ENCODE measurements at places on chromosomes 6 and 20.

DNA sequence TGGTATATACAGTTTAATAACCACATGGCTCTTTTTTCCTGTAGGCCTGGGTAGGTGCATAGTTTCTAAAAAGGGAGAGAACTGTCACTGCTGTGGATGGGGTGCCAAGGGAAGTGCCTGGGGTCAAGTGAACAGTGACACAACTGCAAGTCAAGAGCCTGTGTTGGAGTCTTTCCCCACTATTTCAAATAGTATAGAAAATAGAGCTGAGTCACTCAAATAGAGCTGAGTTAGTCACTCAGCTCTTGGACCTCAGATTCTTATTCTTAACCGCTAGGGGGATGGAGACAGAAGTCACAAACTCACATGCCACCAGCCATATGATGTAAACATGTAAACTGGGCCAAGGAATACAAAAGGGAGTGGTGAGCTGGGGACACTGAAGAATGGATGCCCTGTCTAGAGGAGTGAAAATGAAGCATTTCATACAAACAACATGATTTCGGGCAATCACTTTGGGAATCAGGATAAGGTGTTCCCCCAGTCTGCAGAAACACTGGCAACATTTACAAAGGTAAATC lies 2.1 kb downstream of the NQO2 start:
- H3K4me3 ChIP-seq, result no peak overlapping the region
- no peaks in the 10 kb centered on the region for H3K27me3 ChIP-seq
- H3K4me1 ChIP-seq, result peaks cover 23% of the 10 kb centered on the region
- no peaks in the 10 kb centered on the region for H3K36me3 ChIP-seq
- DNase-seq, result peak; percentile 53

GRCh38 chr20:31913431-31914157 lies 38.3 kb downstream of the PDRG1 start:
- H3K27ac ChIP-seq, result no peak overlapping the region
- H3K36me3 ChIP-seq, result no peaks in the 10 kb centered on the region
- peaks cover 6% of the 10 kb centered on the region for H3K27me3 ChIP-seq

DNA sequence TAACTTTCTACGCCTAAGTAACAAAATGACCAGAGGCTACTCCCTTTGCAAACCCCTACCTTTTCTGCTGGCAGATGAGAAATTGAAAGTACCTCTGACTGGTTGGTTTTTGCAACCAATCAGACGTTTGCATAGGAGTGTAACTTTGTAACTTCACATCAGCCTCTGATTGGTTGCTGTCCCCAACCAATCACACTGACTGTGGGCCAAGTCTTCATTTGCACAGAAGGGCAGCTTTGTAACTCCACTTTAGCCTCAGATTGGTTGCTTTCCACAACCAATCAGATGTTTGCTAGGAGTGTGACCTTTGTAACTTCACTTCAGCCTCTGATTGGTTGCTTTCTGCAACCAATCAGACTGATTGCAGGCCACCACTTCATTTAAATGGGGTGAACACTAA lies 89.1 kb downstream of the ME1 start:
- no peaks in the 10 kb centered on the region for H3K36me3 ChIP-seq
- H3K4me3 ChIP-seq, result no peak overlapping the region
- H3K27ac ChIP-seq, result no peak overlapping the region
- no peaks in the 10 kb centered on the region for H3K4me1 ChIP-seq

- H3K4me1 ChIP-seq, result no peaks in the 10 kb centered on the region
- no peaks in the 10 kb centered on the region for H3K36me3 ChIP-seq
- peaks cover 5% of the 10 kb centered on the region for H3K27me3 ChIP-seq
- no peak overlapping the region for H3K27ac ChIP-seq
These were observed 4.0 kb upstream of the FRMD1 start for GRCh38 chr6:168082860-168083513.

DNA sequence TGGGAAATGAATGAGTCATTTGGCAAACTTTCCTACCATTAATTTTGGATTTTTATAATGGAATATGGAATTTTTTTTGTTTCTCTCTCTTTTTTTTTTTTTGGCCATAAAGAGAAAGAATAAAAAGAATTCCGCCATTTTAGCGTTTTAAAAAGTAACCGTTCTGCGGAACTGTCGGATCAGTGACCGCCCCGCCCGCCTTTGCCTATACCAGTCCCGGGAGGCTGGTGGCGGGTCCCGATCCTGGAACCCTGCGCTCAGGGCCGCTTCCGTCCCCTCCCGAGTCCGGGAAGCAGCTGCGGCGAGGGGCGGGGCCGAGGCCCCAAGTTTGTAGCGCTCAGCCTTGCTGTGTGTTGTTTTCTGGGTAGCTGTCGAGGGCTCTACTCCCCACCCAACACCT lies 609 bp downstream of the L3MBTL1 start:
- no peak for DNase-seq
- H3K27ac ChIP-seq, result no peak overlapping the region
- H3K27me3 ChIP-seq, result peaks cover 22% of the 10 kb centered on the region
- H3K4me3 ChIP-seq, result peak overlapping the region; percentile 63
- H3K36me3 ChIP-seq, result no peaks in the 10 kb centered on the region

- no peaks in the 10 kb centered on the region for H3K27me3 ChIP-seq
- H3K27ac ChIP-seq, result no peak overlapping the region
- no peak overlapping the region for H3K4me3 ChIP-seq
- H3K4me1 ChIP-seq, result no peaks in the 10 kb centered on the region
- peak; percentile 4 for DNase-seq
These were observed 32.9 kb upstream of the LGSN start for GRCh38 chr6:63352544-63353285.

- no peaks in the 10 kb centered on the region for H3K27me3 ChIP-seq
- no peak for DNase-seq
- no peak overlapping the region for H3K27ac ChIP-seq
- no peak overlapping the region for H3K4me3 ChIP-seq
- H3K4me1 ChIP-seq, result no peaks in the 10 kb centered on the region
- no peaks in the 10 kb centered on the region for H3K36me3 ChIP-seq
These were observed 34.8 kb upstream of the PLCB1 start for GRCh38 chr20:8097307-8097706.

DNA sequence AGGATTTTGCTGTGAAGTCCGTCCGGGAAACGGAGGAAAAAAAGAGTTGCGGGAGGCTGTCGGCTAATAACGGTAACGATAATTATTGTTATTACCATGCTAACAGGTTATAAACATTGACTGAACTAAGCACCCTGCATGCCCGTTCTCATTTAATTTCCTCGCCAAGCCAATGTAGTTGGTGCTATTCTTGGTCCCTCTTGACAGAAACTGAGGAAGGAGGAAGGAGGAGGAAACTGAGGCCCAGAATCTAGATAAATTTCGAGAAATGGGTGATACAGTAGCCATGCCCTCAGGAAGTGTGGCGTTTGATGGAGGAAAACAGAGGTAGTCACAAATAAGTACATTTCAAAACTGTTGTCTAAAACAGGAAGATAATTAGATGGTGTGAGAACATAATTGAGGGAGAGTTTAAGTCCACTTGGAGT lies 474 bp downstream of the TPX2 start:
- H3K27me3 ChIP-seq, result no peaks in the 10 kb centered on the region
- peaks cover 11% of the 10 kb centered on the region for H3K4me1 ChIP-seq
- peak overlapping the region; percentile 98 for H3K4me3 ChIP-seq
- no peaks in the 10 kb centered on the region for H3K36me3 ChIP-seq
- no peak for DNase-seq

DNA sequence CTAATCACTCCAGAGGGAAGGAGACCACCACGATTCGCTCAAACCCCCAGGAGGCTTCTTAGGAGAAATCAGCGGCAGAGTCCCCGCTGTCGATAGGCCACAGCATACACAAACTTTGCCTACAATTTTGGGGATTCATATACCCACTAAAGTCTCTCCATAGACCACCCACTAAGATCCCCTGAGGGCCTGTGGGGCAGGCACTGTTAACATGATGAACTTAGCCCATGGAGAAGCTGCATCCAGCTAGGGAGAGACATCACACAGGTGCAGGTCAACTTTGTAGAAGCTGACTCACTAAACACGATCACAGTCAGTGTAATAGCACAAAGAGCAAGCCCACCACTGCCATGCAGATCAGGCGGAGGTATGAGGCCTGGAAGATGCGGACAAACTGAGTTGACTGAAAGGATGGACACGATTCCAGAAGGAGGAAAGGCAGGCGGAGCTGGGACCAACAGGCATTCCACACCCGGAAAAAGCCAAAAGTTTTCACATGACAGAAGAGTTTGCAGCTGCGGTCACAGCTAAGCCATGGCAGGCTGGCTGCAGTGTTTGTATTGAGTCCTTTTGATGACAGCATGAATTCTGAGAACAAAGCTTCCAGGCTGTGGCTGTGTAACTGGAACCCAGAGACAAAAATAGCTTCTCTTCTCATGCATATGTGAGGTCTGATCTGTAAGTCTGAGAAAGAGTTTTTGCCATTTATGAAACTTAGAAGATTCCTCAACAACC lies 75.7 kb upstream of the QKI start:
- DNase-seq, result peak; percentile 94
- peaks cover 16% of the 10 kb centered on the region for H3K4me1 ChIP-seq
- H3K36me3 ChIP-seq, result no peaks in the 10 kb centered on the region
- no peak overlapping the region for H3K4me3 ChIP-seq
- peak overlapping the region; percentile 64 for H3K27ac ChIP-seq

- peaks cover 5% of the 10 kb centered on the region for H3K4me1 ChIP-seq
- no peak overlapping the region for H3K27ac ChIP-seq
- no peak overlapping the region for H3K4me3 ChIP-seq
These were observed 100.0 kb upstream of the RIPOR2 start for GRCh38 chr6:25035512-25036435.

DNA sequence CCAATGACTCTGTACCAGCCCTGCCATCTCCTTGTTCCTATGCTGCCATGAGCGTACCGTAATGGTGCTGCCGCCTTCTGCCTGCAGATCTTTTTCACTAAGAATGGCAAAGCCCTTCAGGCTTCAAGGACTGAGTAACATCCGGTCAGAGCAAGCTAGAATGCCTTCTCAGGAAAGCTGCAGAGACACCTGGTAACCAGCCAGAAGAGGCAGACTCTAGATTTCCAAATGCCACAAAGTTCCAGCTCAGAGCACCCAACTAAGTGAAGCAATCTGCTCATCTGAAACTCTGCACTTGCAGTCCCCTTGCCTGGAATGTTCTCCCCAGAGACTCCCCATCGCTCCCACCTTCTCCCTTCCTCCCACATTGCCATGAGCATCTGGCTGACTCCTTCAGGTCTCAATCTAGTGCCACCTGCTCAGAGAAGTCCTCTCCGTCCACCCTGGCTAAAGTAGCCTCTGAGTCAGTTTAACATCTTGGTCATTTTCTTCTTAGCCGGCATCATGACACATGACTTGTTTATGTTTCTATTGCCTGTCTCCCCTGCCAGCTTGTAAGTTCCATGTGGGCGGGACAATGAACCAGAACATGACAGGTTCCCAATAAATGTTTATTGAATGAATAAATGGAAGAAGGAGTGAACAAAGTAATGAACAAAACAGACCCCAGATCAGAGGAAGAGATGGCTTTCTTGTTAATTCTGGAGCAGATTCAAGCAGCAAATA lies 6.9 kb upstream of the OCSTAMP start:
- no peak for DNase-seq
- H3K27me3 ChIP-seq, result no peaks in the 10 kb centered on the region

DNA sequence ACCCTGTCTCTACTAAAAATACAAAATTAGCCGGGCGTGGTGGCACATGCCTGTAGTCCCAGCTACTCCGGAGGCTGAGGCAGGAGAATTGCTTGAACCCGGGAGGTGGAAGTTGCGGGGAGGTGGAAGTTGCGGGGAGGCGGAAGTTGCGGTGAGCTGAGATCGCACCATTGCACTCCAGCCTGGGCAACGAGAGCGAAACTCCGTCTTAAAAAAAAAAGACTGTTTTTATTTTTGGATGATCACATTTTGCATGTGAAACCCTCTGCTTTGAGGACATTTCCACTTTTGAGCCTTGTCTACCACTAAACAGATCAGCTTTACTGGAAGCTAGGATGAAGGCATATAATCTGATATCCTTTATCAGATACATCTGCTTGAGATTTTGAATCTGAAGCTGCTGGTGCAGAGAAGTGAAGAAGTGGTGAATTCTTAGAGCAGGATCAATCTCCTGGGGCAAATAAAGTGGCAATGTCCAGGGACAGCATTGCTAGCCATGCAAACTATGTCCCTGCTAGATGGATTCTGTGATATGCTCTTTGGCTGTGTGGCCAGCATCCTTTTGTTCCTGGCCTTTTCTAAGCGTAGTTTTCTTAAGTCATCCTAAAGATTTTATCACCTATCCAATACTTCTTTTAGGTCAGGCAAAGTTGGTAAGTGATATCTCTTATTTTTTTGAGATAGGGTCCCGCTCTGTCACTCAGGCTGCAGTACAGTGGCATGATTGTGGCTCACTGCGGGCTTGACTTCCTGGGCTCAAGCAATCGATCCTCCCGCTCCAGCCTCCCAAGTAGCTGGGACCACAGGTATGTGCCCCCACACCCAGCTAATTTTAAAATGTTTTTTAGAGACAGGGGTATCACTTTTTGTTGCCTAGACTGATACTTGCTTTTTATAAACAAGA lies 23.3 kb downstream of the RBL1 start:
- no peak for DNase-seq
- no peak overlapping the region for H3K27ac ChIP-seq
- H3K4me1 ChIP-seq, result peaks cover 6% of the 10 kb centered on the region
- no peaks in the 10 kb centered on the region for H3K36me3 ChIP-seq

- peak; percentile 87 for DNase-seq
- peak overlapping the region; percentile 66 for H3K27ac ChIP-seq
- peaks cover 11% of the 10 kb centered on the region for H3K4me1 ChIP-seq
These were observed 5.8 kb upstream of the EEF1E1 start for GRCh38 chr6:8108031-8108660.

DNA sequence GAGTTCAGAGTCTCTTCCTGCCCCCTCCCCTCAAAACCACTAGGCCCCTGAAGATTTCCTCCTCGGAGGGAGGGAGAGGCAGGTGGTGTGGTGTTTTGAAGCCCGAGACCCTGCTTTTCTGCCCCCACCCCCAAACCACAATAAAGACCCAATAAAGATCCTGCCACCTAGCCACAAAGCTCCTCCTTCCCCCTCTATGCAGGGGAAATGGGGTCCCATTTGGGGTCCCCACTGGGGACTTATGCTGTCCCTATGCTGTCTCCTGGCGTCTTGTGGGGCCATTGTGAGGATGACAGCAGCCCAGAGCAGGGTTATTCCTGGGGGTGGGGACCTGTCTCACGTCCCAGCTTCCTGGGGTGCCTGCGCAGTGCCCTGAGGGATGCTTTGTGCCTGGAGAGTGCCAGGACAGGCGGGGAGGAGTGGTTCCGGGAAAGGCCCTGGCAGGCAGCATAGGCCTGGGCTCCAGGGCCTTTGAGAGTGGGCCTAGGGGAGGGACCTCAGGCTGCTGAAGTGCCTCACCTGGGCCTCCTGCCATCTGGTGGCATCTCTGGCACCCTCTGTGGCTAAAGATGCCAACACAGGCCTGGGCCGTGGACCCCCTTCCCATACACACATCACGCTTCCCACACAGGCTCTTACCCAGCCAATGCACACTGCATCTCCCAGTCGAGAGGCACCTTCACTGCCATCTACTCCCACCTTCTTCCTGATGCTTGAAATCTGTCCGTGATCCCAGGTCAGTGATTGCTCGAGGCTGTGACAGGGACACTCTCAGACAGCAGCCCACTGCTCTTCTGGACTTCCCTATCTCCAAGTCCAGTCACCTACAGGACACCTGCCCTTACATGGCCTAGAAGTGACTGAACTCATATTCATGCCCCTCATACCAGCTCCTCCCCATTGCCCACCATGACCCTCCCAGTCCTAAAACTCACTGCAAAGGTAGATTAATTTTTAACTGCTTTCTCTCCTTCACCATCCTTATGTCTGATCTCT lies 7.9 kb upstream of the ARMC12 start:
- no peaks in the 10 kb centered on the region for H3K27me3 ChIP-seq
- no peak overlapping the region for H3K27ac ChIP-seq
- H3K4me1 ChIP-seq, result peaks cover 36% of the 10 kb centered on the region
- no peak overlapping the region for H3K4me3 ChIP-seq
- H3K36me3 ChIP-seq, result no peaks in the 10 kb centered on the region
- DNase-seq, result no peak

- no peaks in the 10 kb centered on the region for H3K27me3 ChIP-seq
- peaks cover 42% of the 10 kb centered on the region for H3K4me1 ChIP-seq
These were observed 183.6 kb downstream of the JARID2 start for GRCh38 chr6:15429141-15430110.

All from astrocyte (in vitro differentiated cells and primary cell).